ENCODE measurements at places on chromosomes 6 and 20. TPM values are rescaled to one million over a fixed set of nuclear protein-coding genes. Genes with fewer than 3 reads are reported as not detected.

Gene C2
- 0.57 TPM for total RNA-seq

Gene ENPP1
- 0.12 TPM for total RNA-seq

Gene CD24
- 0.31 TPM for total RNA-seq

Gene SUMO4
- total RNA-seq: 10.2 TPM

Gene INSM1
- total RNA-seq: not detected

Gene RALY
- 229 TPM for total RNA-seq

Gene MAFB
- not detected for total RNA-seq

DNA sequence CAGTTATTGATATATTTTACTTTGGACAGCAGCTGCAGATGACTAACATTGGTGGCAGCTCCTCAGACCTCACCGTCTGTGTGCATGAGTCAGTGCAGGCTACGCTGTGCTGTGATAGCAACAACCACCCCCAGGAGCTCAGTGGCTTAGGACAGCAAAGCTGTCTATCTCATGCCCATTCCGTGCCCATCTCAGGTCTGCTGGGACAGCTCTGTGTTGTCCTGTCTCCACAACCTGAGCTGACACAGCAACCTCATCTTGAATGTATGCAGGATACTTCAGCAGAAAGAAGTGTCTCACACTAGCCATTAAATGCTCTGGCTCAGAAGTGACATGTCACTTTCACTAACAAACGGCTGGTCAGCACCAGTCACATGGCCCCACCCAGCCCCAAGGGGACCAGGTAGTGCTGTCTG lies 47.7 kb downstream of the BANF2 start:
- H3K4me3 ChIP-seq: no peak overlapping the region
- no peaks in the 10 kb centered on the region for H3K4me1 ChIP-seq
- no peaks in the 10 kb centered on the region for H3K36me3 ChIP-seq
- H3K27ac ChIP-seq: no peak overlapping the region
- DNase-seq: no peak
- peaks cover 3% of the 10 kb centered on the region for H3K27me3 ChIP-seq

DNA sequence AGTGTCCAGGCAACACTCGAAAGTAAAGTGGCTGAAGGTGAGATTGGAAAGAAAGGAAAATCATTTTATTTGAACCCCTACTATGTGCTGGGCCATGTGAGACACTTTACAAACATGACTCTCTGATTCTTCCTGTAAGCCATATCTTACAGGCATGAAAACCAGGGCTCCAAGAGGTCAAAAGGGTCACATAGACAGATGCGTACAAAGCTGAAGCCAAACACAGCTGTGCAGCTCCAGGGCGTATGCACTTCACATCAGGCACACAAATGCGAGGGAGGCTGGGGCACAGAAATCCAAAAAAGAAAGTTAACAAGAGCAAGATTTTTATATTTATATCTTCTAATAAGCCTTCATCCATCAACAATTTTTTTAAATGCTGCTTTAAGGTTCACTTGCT lies 176.5 kb downstream of the PHACTR1 start:
- H3K27me3 ChIP-seq: peaks cover 8% of the 10 kb centered on the region
- DNase-seq: no peak
- no peak overlapping the region for H3K27ac ChIP-seq
- no peaks in the 10 kb centered on the region for H3K36me3 ChIP-seq
- no peak overlapping the region for H3K4me3 ChIP-seq
- H3K4me1 ChIP-seq: no peaks in the 10 kb centered on the region

GRCh38 chr6:111576291-111576690 lies 29.4 kb downstream of the TRAF3IP2 start:
- H3K27ac ChIP-seq: no peak overlapping the region
- peaks cover 20% of the 10 kb centered on the region for H3K4me1 ChIP-seq
- H3K4me3 ChIP-seq: no peak overlapping the region
- peaks cover 49% of the 10 kb centered on the region for H3K36me3 ChIP-seq
- no peak for DNase-seq

GRCh38 chr20:37670351-37670791 lies 23.5 kb upstream of the CTNNBL1 start:
- H3K27me3 ChIP-seq: peaks cover 16% of the 10 kb centered on the region
- DNase-seq: no peak
- no peak overlapping the region for H3K27ac ChIP-seq
- H3K36me3 ChIP-seq: no peaks in the 10 kb centered on the region

GRCh38 chr6:168713839-168714238 lies 272.9 kb downstream of the SMOC2 start:
- no peak overlapping the region for H3K27ac ChIP-seq
- H3K4me3 ChIP-seq: no peak overlapping the region
- H3K27me3 ChIP-seq: no peaks in the 10 kb centered on the region
- no peak for DNase-seq
- no peaks in the 10 kb centered on the region for H3K36me3 ChIP-seq
- no peaks in the 10 kb centered on the region for H3K4me1 ChIP-seq

DNA sequence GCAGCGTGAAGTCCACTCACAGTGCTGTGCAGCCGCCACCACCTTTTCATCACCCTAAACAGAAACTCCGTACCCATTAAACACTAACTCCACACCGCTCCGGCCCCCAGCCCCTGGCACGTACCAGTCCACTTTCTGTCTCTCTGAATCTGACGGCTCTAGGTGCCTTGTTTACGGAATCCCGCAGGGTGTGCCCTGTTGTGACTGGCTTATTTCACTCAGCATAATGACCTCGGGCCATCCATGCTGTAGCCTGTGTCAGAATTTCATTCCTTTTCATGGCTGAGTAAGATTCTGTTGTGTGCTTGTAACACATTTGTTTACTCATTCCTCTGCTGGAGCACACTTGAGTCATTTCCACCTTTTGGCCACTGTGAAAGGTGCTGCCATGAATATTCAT lies 18.0 kb downstream of the TCFL5 start:
- DNase-seq: no peak
- no peak overlapping the region for H3K4me3 ChIP-seq
- H3K4me1 ChIP-seq: no peaks in the 10 kb centered on the region
- H3K27me3 ChIP-seq: no peaks in the 10 kb centered on the region
- no peak overlapping the region for H3K27ac ChIP-seq

GRCh38 chr20:16069389-16070010 lies 503.7 kb downstream of the KIF16B start:
- no peaks in the 10 kb centered on the region for H3K4me1 ChIP-seq
- H3K4me3 ChIP-seq: no peak overlapping the region
- H3K27ac ChIP-seq: no peak overlapping the region

GRCh38 chr6:75208298-75209183 lies 2.7 kb upstream of the COL12A1 start:
- peaks cover 45% of the 10 kb centered on the region for H3K4me1 ChIP-seq
- H3K27me3 ChIP-seq: peaks cover 70% of the 10 kb centered on the region
- DNase-seq: peak; percentile 80
- H3K27ac ChIP-seq: peak overlapping the region; percentile 42
- no peaks in the 10 kb centered on the region for H3K36me3 ChIP-seq

DNA sequence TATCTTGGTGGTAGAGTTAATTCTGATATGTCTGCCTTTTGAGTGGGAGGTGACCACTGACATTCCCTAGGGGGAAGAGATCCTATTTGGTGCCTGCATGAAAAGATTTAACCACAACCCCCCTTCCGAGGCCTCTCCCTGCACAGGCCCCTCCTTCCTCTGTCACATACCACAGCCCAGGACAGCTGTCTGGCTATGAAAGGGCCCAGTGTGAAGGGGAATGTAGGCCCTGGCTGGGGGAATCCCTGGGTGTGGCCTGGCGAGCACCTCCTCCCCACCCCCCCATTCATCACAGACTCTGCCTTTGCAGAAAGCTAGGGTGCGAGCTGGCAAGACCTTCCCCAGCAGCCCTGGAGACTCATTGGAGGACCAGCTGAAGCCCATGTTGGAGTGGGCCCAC lies 27.4 kb upstream of the MAPRE1 start:
- H3K27me3 ChIP-seq: no peaks in the 10 kb centered on the region
- no peaks in the 10 kb centered on the region for H3K36me3 ChIP-seq
- H3K4me3 ChIP-seq: no peak overlapping the region
- DNase-seq: peak; percentile 20

DNA sequence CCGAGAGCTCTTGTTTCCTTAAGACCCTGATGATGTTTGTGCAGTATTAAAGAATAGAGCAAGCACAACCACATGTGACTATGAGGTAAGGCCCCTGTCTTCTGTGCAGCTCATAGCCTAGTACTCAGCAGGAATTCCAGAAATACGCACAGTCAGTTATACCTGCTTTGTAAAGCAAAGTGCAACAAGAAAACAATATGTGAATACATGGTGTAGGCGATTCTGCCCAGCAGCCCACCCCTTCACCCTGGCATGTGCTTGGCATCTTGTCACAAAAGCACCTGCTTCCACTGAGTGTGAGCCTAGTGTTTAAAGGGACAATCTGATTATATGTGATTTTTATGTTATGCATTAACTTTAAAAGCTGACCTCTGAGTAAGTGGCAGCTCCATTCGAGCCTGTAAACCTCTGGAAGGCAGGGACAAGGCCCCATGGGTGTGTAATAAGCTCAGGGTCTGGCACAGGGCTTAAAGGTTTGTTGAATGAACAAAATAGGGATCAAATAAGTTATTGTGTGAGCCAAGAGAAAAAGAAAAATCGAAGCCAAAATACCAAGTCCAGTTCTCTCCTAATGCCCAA lies 148.7 kb downstream of the DOK5 start:
- H3K36me3 ChIP-seq: no peaks in the 10 kb centered on the region
- no peak for DNase-seq
- H3K27me3 ChIP-seq: no peaks in the 10 kb centered on the region
- no peaks in the 10 kb centered on the region for H3K4me1 ChIP-seq
- no peak overlapping the region for H3K27ac ChIP-seq

DNA sequence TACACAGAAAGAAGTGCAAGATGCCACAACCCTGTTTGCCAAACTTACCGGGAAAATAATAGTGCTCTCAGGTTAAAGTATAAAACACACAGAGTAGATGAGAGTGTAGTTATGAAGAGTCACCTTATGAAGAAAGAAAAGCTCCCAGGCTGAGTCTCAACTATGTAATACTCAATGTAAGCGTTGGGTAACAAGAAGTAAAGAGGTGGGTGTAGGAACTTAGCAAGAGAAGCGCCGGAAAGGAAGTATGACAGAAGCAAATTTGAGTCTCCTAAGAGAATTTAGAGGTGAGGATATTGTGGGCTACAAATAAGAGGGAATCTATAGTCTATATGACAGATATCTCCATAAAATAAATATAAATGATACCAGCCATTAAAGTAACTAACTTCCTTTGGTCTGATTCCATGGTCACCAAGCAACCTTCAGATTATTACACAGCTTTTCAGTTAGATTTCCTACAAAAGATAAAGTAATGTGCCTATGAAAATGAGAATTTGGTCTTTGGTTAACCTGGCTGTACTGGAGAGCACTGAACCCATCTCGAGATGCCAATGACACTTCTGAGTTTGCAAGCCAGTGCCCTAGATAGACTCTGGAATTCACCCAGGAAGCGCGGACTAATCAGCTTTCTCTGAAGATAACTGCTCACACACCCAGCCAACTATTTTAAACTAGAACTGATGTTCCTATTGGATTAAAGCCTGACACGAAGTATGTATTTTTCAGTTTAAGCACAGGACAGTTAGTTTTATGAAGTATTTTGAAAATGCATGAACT lies 1.8 kb downstream of the TUBE1 start:
- no peak for DNase-seq
- peaks cover 7% of the 10 kb centered on the region for H3K4me1 ChIP-seq
- H3K27ac ChIP-seq: no peak overlapping the region
- H3K4me3 ChIP-seq: peak overlapping the region; percentile 21
- H3K36me3 ChIP-seq: peaks cover 9% of the 10 kb centered on the region

GRCh38 chr6:1390946-1391799 lies 1.8 kb downstream of the FOXF2 start:
- peaks cover 79% of the 10 kb centered on the region for H3K27me3 ChIP-seq
- no peaks in the 10 kb centered on the region for H3K36me3 ChIP-seq
- DNase-seq: no peak
- H3K4me1 ChIP-seq: peaks cover 12% of the 10 kb centered on the region

DNA sequence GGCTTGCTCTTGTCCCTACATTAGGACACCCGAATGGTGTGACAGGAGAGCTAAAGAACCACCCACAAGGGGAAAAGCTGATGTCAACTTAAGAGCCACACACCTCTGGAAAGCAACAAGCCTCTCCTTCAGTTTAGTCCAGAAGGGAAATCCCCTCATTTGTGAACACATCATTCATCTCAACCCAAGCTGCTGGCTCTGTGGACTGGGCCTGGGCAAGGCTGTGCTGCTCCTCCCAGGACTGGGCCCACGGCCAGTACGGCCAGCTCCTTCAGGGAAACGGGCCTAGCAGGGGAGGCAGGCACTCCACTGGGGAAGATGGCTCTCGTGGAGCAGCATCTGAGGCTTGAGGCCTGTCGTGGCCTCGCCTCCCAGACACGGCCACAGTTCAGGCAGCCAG lies 12.8 kb upstream of the SLC4A11 start:
- DNase-seq: no peak
- no peaks in the 10 kb centered on the region for H3K36me3 ChIP-seq
- H3K27me3 ChIP-seq: peaks cover 20% of the 10 kb centered on the region
- no peak overlapping the region for H3K27ac ChIP-seq
- H3K4me1 ChIP-seq: peaks cover 3% of the 10 kb centered on the region
- no peak overlapping the region for H3K4me3 ChIP-seq

DNA sequence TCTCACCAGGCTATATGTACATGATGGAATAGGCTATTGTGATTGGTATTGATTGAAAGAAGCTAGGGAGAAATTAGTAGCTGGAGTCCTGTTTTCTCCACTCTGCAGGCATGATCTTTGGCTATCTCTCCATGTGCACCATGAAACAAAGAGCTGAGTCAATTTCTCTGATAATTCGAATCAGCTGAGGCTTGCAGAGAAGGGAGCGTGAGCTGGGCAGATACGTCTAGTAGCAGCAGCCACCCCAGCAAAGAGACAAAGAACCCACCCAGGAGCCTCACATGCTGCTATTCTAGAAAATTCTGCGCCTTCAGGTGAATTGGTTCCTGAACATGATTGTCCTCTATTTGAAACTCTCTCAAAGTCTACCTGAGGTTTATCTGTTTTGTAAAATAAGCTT lies 6.9 kb upstream of the SGK1 start:
- no peaks in the 10 kb centered on the region for H3K4me1 ChIP-seq
- DNase-seq: no peak
- H3K36me3 ChIP-seq: peaks cover 1% of the 10 kb centered on the region
- no peak overlapping the region for H3K4me3 ChIP-seq
- H3K27me3 ChIP-seq: peaks cover 3% of the 10 kb centered on the region

DNA sequence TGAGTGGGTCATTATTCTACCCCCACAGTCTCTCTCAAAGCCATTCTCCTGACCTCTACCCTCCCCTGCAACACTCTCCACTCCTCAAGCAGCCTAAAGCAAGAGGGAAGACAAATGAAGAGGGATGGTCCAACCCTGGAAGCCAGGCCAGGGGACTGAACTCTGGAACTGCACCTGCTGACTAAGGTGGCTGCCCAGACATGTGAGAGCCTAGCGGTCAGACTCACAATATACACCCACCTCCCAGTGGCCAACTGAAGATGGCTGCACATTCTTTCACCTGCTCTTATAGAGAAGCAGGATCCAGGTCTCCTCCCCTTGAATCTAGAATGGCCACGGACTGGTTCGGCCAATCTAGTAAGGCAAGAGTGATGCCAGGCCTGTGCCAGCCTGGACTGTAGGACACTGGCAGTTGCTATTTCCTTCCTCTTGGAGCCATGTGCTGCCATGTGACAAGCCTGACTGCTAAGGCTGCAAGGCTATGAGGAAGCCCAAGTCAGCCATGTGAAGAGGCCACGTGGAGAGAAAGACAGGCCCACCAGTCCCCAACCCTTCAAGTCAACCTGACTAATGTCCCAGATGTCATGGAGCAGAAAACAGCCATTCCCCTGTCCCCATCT lies 31.8 kb downstream of the ACSS1 start:
- H3K4me1 ChIP-seq: no peaks in the 10 kb centered on the region
- no peak for DNase-seq
- no peaks in the 10 kb centered on the region for H3K27me3 ChIP-seq
- H3K4me3 ChIP-seq: no peak overlapping the region
- H3K27ac ChIP-seq: no peak overlapping the region

Measured in activated CD4-positive, alpha-beta T cell treated with anti-CD3 and anti-CD28 coated beads, Interleukin-2, amount 10 ng/mL, durations not matched to agents 7 days and 5 days (primary cell).